Muscle of arm (tissue), 14 donors: ENCODE measurements at places on chromosomes 1 and 21.

GRCh38 chr1:223650465-223650864, 15.0 kb downstream of the CAPN8 start:
- no peak for DNase-seq

DNA sequence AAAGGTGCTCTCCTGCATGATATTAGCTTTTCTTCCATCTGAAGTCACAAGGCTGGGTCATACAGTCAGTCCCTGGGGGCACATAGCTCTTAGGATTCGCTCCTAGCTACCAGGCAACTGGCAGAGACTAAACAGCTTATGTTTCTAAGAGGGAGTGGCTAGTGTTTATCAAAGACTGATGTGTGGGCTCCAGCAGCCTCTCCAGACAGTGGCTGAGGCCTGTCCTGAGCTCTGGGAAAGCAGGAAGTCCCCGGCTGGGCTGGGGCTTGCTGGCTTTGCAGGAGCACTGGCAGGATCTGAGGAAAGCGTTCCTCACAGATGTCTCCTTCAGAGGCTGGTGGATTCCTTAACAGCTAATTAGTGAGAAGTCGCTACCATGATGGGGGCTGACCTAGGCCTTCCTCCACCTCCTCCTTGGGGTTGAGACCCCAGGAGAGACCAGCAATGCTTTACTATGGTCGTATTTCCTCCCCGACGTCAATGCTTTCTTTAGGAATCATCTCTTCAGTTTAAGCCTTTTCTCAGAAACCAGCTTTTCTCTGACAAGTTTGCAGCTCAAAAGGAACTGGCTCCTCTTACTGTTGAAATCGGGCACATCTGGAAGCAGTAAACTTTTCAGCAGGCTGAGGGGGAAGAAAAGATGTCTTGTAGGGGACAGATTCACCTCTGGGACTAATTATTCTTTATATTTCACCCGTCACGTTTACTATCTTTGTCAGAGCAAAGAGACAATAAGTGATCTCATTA, 33.5 kb upstream of the HHAT start:
- DNase-seq: peak; percentile 57

DNA sequence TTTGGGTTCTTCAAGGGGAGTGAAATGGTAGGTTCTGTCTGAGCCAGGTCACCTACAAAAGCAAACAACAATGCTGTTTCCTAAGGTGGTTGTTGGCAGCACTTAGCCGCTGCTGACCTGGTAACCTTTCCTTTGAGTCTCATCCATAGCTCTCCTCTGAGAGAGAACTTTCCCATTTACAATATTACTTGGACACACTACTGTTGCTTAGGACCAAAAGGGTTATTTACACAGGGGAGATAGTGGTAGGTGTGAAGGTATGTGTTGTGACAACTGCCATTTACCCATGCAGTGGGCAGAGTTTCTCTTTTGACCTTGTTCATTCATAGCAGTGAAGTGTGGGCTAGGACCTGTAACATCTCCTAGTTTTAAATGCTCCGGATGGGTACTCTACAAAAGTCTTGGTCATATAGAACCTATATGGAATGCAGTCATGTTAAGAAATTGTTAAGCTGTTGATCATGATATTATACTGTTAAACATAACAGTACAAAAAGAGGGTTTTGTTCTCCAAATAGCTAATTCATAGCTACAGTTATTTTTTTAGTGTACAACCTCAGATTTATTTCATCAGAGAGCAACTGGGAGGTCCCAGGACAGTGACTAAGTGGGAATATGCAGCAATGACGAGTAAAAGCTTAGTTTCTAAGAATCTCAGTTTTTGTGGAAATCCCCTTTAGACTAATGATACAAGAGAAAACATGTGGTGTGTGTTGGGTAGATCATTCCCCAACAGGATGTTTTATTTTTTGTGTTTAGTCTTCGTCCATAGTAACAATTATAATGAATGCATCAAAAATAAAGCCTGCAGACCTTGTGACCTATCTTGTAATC, 219.7 kb downstream of the NFIA start:
- peak; percentile 66 for DNase-seq

GRCh38 chr1:112544011-112544688, 35.4 kb downstream of the WNT2B start:
- peak; percentile 16 for DNase-seq

GRCh38 chr1:76141929-76142328, 67.4 kb downstream of the ST6GALNAC3 start:
- no peak for DNase-seq

DNA sequence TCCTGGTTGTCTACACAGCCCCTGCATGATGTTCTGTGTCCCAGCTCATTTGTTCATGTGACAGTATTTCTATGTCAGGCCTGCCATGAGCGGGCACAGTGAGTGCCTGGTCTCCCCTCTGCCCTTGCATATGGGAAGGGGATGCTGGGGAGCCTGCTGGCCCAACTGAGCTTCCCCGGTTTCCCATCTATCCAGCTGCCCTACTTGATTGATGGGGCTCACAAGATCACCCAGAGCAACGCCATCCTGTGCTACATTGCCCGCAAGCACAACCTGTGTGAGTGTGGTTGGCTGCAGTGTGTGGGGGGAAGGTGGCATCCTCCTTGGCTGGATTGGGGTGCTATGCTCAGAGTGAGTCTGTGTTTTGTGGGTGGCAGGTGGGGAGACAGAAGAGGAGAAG, 1.5 kb downstream of the GSTM4 start:
- no peak for DNase-seq

DNA sequence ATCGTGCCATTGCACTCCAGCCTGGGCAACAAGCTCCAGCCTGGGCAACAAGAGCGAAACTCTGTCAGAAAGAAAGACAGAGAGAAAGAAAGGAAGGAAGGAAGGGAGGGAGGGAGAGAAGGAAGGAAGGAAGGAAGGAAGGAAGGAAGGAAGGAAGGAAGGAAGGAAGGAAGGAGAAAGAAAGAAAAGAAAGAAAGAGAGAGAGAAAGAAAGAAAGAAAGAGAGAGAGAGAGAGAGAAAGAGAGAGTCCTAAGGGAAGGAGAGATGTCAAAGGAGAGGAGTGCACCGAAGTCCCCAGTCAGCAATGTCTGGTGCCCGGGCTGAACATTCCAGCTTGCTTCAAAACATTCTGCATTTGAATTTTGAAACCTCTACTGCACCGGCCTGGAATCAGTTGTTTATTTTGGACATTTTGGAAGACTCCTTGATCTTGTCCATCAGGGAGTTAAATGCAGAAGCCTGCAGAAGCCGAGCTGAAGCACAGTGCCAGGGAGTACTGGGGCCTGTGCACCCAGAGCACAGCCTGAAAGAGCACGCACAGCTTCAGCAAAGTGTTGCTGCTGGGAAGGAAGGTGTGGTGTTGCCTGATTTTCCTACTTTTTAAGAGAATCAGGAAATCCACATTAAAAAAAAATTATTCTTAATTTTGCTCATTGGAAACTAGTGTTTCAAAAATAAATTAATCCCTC, 3.7 kb upstream of the IGSF3 start:
- DNase-seq: no peak

DNA sequence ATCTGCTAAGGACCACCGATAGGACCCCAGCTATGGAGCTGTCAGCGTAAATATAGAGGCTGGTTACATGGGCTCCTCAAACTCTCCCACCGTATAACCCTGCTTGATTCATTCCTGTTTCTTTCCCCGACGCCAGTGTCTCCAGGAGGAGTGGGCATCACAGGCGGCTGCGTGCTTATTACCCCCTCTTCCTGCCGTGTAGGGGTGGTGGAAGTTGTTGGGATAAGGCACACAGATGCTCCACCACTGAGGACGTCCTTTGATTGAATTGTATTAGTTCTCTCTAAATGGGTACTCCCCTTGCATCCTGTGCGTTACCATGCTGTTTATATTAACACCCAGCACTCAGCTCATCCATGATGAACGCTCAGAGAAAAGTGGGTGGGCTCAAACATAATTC, 104.6 kb downstream of the ZBTB18 start:
- no peak for DNase-seq

DNA sequence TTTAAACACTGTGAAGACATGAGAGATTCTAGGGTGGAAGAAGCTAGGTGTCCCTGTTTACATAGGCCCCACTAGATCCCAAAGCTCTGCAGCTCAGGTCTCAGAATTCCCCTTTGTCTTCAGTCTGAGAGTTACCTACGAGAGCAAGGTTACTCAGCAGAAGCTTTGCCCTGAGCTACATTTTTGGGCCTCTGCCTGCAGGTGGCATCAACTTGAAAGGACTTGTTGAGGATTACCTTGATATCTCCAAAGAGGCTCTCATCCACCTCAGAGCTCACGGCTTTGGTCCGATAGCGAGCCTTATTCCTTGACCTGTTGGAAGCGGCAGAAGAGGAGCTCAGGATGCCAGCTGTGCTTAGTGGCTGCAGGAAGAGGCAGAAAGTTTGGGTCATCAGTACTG, 7.0 kb downstream of the CFAP45 start:
- no peak for DNase-seq

DNA sequence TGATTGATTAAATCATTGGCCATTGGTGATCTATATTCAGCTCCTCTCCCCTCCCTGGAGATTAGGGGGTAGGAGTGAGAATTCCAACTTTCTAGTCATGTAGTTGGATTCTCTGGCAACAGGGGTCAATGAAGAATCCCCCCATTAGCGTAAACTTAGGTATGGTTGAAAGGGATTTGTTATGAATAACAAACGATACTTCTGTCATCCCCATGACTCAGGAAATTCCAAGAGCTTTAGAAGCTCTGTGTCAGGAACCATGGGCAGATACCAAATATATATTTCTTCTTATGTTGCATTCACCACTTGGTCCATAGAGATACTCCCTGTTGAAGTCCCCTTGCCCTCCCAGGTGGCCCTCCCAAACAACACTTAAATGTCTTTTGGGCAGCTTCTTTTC, 124.5 kb downstream of the DNM3 start:
- no peak for DNase-seq

GRCh38 chr1:84750110-84750730, 60.0 kb upstream of the SSX2IP start:
- DNase-seq: no peak

DNA sequence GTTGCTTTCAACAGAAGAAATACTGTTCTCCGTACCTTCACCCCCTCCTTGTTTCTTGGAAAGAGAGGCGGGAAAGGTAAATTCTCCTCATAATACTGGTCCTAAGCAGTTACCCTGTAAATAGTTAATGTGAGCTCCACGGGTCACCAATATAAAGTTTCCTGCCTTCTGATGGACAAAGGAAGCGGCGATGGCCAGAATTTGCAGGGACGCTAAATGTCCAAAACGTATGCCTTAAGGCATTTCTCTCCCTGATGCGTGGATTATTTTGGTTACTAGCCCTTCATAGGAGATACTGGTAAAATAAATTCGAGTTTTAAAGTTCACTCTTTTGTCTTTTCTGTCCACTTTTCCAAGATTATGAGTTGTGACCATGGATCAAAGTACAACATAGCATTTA, 898 bp upstream of the PTGS2 start:
- peak; percentile 38 for DNase-seq

DNA sequence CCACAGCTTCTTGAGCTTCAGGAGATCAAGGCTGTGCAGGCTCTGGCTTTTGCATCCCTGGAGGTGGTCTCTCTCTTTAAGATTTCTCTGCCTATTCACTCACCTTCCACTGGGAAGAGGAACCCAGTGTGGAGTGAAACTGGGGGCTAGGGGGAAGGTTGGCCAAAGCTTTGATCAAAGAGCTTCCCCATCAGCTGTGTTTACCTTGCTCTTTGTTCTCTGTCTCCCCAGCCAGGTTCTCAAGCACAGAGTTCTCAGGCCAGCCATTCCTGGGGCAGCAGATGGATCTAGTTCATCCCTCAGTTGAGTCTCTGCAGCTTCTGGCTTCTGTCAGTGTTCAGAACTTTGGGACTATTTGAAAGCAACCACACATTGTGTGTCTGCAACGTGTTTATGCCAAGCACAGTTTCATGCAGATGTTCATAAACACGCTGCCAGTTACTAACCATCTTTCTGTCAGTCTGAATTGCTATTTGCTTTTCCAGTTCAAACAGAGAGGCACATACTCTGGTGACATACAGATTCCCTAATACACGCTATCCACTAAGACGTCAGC, 17.2 kb upstream of the MRPS14 start:
- no peak for DNase-seq

GRCh38 chr1:196098000-196098399, 510.2 kb downstream of the KCNT2 start:
- no peak for DNase-seq

GRCh38 chr1:18719786-18720451, 89.3 kb downstream of the PAX7 start:
- no peak for DNase-seq

- DNase-seq: no peak
Observed at GRCh38 chr21:39048064-39048463, 135.2 kb downstream of the PSMG1 start.

DNA sequence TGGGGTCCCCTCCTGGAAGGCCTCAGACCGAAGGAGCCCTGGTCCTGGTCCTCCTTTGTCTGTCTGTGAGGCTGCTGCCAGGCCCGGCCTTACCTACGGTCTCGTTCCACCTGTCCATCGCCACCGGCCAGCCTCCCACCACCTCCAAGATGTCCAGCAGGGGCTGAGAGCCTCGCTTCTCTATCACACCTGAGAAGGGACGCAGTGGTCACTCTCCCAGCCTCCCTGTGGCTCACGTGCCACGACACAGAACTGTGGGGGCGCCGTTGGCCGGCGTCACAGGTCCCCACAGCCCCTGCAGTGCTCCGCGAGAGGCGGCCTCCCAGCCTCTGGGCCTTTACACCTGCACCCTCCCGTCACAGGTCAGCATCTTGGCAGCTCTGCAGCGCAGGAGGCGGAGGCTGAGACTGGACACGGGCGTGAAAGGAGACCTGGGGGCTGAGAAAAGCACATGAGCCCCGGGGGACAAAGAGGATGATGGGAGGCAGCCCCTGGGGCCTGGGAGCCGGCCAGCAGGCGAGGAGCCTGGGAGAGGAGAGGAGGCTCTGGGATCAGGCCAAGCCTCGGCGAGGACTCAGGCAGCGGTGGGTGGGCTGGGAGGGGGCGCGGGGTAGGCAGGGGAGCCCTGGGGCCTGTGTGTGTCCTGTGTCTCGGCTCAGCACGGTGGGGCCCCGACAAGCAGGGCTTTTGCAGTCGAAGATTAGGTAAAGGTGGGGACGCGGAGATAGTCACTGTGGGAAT, 20.5 kb downstream of the PRXL2B start:
- DNase-seq: no peak

- no peak for DNase-seq
Observed at GRCh38 chr1:3880429-3881192, 19.5 kb downstream of the C1orf174 start.
